ENCODE measurements at places on chromosomes 6 and 20. TPM values are rescaled to one million over a fixed set of nuclear protein-coding genes. Genes with fewer than 3 reads are reported as not detected.

GRCh38 chr20:49748525-49748838 lies 34.8 kb upstream of the B4GALT5 start:
- DNase-seq, result no peak

DNA sequence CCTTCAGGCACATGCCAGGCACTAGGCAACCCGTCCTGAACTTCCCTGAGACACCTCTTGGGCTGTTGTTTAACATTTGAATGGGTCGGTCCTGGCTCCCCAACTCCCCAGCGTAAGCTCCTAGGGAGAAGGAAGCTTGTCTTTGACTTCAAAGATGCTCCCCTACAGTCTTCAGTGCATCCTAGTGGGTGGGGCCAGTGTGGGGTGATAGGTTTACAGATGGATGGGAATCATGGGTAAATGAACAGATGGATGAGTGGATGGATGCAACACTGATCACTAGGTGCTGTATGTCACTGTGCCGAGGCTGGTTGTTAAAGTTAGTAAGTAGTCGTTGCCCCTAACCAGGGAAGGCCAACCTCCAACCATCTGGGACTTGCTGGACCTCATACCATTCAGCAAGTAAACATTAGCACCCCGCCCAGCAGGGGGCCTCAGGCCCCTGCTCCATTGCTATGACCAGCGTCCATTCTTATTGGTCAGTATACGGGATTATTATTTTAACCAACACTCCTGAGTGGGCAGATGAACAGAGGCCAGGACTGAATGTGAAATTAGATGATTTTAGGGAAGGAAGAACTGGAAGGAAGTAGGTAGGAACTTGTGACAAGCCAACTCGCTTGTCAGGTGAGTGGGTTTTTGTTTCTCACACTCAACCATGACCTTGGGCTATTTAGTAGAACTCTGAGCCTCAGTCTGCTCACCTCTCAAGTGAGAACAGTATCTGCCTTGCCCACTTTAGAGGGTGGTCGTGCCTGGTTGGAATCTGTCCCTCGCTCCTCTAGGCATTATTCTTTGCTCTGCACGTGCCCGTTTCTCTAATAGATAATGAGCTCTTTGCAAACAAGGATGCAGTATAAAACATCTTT lies 82.9 kb upstream of the FOXP4 start:
- DNase-seq, result peak; percentile 71

GRCh38 chr6:155372256-155372655 lies 58.0 kb upstream of the TFB1M start:
- DNase-seq, result no peak

DNA sequence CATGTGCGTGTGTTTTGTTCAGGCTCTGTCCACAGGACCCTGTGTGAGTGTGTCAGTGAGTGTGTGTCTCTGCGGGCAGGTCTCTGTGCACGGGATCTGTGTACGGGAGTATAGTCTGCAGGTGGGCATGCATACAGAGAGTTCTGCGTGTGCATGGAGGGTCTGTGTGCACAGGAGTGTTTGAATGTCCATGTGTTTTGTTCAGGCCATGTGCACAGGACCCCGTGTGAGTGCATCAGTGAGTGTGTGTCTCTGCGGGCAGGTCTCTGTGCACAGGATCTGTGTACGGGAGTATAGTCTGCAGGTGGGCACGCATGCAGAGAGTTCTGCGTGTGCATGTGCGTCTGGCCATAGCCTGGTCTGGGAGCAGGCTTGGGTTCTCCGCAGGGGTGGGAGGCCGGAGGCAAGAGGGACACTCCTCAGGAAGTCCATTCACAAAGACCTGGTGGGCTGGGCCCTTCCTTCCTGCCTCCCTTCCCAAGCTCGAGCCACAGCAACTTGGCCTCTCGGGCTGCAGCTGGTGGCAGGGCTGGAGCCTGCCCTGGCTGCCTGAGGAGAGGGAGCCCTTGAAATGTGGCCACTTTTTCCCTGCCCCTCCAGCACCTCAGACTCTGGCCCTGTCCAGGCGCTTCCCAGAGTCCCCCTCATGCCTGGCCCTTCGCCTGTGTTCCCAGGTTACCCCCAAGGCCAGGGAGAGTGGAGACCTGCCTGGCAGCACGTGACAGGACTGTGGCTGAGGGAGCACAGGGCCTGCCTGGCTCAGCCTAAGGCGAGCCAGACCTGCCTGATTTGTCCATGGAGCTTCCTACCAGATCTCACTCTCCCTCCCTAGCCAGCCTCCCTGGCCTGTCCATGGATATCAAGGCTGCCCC lies 6.8 kb downstream of the HSPA12B start:
- DNase-seq, result no peak

- no peak for DNase-seq
Observed at GRCh38 chr6:90885611-90886056, 298.8 kb upstream of the MAP3K7 start.

The RGS17 gene
- total RNA-seq, result 0.47 TPM

DNA sequence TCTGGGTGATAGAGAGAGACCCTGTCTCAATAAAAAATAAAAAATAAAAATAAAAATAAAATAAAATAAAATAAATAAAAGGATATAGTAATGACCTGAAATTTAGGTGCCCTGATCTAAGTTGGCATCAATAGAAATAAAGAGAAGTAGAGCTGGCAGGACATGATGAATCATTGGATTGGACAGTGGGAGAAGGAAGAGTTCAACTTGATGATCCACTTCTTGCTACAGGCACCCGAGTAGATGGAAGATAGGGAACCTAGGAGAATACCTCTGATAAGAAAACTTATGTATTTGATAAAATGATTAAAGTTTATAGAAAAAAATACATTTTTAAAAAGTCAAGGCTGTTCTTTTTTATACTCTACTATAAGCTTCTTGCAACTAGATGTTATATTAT lies 79.0 kb downstream of the ADTRP start:
- no peak for DNase-seq

DNA sequence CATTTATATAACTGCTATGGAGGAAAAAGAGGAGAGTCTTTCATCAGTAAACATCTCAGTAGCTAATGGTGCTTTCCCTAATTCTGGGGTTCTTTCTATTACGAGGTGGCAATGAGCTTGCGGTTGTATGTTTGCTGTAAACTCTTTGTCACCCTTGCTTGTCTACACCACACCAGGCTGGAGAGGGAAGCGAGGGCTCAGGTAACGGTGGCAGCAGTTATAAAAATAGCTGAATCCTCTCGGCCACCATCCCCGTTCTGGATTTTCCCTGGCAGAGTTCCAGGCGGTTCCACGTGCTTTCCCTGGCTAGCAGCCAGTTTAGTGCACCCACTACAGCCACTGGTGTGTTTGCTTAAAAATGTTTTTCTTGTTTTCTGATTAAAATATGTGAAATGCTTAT lies 39.0 kb downstream of the MAS1 start:
- peak; percentile 70 for DNase-seq

The DEFB124 gene
- not detected for total RNA-seq

DNA sequence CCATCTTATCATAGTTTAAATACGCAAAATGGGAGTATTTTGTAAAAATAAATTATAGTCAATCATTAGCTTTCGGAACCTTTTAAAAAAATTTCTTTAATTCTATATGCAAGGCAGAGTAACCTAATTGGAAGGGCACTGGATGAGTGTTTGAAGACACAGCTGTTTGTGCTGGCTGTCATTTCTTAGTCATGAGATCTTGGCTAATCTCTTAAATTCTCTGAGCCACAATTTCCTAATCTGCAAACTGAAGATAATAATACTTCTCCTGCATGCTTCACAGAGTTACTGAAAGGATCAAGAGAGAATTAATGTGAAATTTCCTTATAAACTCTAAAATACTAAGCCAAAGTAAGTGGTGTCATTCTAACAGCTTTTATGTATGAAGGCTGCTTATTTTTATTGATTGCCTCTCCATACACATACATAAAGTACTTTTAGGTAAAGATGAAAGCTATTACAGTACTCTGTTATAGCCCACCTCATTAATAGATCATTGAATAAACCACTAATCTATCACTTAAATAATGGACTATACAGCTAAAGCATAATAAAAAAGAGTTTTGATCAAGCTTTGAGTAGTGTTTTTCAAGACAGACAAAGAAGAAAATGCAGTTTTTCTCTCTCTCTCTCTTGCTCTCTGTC lies 383.7 kb upstream of the IRAK1BP1 start:
- DNase-seq, result no peak

DNA sequence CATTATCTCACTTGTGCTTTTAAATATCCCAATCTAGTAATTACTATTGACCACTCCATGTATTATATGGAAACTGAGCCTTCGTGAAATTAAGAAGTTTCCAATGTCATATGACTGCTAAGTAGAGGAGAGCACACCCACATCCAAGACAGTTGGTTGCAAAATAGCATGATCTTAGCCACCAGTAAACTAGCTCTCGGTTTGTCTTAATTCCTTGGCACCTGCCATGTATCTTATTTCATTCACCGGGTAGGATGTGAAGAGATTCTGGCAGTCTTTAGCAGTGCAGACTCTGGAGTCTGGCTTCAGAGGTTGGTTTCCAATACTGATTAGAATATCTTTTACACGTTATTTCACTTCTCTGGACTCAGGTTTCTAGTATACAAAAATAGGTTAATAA lies 270.3 kb downstream of the LAMA2 start:
- DNase-seq, result no peak

DNA sequence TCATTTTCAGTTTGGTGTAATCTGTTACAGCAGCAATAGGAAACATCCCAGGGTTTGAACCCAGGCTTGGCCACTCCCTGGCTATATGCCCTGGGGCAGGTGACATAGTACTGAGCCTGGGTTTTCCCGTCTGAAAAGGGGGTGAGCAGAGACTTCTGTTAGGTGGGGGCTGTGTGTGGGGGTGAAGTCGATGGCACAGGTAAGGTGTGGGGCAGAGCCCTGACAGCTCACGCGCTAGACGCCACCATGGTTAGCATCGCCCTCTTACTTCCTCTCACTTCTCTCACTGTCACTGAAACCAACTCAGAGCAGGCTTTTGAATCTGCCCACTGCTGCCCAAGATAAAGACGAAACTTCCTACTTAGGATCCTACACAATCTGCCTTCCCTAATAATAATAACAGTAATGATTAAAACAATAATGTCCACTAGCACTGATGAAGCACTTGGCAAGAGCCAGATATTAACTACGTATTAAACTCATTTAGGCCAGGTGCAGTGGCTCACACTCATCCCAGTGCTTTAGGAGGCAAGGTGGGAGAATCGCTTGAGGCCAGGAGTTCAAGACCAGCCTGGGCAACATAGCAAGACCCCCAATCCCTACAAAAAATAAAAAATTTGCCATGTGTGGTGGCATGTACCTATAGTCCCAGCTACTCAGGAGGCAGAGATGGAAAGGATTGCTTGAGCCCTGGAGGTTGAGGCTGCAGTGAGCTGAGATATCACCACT lies 117.9 kb upstream of the PTPN1 start:
- no peak for DNase-seq
